AG10803 (cell line): ENCODE measurements at places on chromosomes 12 and 14.

DNA sequence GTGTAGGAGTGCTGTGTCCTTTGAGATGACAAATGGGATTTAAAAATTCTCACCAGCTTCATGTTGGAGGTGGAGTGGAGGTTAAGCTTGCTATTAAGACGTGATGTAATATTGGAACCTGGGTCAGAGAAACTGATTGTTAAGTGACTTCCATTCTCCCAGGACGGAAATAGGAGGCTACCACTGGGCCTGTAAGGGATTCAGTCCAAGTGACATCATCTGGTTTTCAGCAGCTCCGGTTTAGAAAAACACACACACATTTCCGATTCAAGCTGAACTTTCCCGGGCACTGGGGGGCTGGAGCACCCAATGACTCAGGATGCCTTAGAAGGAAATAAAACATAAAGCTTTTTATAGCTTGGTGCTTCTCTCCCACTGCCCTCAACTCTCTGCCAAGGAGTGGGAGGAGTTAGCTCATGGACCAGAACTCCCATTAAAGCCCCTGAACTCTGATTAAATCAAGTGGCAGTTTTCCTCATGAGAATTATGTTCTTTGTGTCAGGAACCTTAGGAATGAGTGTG lies 12.4 kb downstream of the CALM1 start:
- DNase-seq = peak; percentile 91

GRCh38 chr12:107779077-107779831 lies 4.8 kb downstream of the ASCL4 start:
- no peak for DNase-seq

DNA sequence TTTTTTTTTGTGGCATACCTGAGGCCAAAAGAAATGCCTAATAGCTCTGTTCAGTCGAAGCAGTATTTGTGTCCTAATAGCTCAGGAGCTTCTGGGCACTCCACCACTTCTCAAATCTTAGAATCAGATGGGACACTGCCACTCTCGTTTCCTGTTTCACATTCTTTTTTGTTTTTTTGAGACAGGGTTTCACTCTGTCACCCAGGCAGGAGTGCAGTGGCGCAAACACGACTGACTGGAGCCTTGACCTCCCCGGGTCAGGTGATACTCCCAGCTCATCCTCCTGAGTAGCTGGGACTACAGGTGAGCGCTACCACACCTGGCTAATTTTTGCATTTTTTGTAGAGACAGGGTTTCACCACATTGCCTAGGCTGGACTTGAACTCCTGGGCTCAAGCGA lies 52.7 kb downstream of the SPPL3 start:
- no peak for DNase-seq

DNA sequence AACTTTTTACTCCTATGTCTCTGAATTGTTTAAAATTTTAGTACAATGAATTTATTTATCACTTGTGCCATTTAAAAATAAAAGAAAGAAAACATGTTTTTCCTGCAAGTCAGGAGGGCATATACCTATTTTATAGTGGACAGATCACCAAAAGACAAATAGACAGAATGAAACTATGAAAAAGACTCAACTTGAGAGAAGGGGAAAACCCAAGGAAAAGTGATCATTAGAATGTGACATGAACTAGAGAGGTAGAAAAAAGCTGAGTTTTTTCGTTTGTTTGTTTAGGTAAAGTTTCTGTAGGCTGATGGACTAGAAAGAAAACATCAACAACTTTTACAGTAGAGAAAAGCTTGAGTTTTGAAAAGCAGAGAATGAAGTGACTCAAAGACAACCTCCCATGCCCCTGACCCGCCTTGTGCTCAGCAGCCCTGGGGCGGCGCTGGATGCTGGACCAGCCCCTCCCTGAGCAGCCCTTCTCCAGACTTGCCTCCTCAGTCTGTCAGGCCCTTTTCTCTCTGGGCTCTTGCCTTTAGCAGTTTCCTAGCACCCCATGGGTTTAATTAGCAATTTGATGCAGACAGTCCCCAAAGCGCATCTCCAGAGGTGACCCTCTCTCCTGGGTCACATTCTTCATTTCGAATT lies 95.1 kb upstream of the ARID2 start:
- DNase-seq = no peak

- no peak for DNase-seq
These were observed 7.4 kb downstream of the AAAS start for GRCh38 chr12:53313996-53314395.

DNA sequence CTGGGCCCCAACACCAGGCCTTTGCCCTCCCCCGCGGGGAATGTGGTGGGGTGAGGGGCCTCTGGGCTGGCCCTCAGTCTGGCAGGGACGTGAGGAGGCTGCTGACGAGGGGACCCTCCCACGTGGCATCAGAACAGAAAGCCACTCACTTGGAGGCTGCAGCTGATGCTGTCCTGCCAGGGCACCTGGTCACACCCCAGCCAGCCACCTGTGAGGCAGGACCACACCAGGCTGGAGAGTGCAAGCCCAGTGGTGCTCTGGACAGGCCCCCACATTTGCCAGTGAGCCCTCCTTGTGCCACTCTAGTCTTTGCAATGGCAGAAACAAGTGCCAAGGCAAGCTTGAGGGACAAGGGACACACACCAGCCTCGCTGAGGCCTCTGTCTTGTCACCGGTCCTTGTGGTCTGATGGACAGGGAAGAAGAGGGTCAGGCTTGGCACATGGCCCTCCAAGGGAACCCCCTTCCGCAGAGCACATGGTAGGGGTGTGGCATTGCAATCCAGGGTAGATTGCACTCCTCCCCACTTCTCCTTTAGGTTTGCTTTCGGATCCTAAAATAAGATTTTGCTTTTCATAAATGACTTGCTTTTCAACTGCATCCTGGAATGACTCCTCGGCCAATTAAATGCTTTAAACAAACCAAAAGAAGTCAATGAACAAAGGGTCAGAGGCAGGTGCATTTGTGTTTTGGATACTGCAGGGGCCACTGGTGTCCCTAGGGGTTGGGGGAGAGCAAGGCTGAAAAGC lies 53.7 kb downstream of the CCDC88C start:
- no peak for DNase-seq

DNA sequence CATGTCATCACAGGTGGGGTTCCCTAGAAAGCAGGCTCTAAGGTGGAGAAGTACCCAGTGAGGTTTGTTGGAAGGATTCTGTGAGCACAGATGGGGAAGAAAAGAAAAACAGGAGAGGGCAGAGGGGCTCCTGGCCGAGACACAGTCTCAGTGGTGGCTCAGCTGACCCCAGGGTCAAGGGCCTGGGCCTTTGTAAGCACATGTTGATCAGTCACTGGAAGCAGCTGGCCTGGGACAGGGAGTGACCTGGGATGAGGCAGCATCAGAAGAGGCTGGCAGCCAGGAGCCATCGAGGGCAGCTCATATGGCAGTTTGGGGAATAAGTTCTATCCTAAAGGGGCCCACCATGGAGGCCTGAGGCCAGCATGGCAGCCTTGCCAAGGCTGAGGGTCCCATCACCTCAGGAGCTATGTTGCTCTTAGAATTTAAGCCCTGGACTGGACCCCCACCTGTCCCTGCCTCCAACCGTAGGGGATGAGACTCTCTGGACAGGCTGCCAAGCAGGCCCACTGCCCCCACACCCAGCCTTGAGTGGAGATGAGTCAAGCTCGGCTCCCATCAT lies 6.3 kb upstream of the TMEM179 start:
- DNase-seq = no peak

GRCh38 chr12:128381946-128382345 lies 115.0 kb downstream of the TMEM132C start:
- no peak for DNase-seq

DNA sequence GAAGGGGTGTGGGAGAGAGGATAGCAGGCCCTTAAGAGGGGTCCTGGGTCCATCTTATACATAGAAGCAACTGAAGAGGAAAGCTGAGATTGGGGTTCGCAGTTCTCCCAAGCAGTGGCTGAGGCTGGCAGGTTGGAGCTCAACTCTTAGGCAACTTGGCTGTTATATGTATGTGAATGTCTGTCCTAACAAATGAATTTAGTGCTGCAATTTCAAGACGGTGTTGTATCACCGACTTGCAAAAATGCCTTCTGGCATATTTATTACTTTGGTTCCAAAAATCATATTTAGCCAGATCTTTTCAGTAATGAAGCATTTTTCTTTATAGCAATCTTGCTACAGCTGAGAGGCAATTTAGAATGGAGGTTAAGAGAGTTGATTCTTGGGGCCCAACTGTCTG lies 148.3 kb downstream of the AKAP6 start:
- peak; percentile 59 for DNase-seq

- no peak for DNase-seq
These were observed 203.6 kb downstream of the DPF3 start for GRCh38 chr14:72690324-72690723.

DNA sequence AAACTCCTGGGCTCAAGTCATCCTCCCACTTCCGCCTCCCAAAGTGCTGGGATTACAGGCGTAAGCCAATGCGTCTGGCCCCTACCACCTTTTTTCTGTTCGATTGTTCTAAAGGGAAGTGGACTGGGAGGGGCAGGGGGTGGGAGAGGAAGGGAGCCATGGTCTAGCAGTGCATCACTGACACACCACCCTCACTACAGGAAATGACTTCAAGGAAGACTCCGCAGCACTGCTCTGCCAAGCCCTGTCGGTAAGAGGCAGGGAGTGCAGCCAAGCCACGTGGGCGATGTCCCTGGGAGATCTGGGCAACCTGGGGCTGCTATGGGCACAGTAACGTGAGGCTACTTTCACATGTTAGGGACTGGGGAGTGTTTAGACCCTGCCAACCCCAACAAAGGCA lies 18.0 kb downstream of the LRRC74A start:
- DNase-seq = peak; percentile 12

DNA sequence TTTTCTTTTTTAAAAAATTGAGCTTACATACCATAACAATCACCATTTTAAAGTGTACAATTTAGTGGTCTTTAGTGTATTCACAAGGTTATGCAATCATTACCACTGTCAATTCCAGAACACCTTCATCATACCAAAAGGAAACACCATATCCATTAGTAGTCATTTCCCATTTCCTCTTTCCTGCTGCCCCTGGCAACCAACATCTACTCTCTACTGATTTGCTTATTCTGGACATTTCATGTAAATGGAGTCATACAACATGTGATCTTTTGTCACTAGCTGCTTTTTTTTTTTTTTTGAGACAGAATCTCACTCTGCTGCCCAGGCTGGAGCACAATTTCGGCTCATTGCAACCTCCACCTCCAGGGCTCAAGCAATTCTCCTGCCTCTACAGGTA lies 66.8 kb upstream of the CFL2 start:
- DNase-seq = peak; percentile 85

DNA sequence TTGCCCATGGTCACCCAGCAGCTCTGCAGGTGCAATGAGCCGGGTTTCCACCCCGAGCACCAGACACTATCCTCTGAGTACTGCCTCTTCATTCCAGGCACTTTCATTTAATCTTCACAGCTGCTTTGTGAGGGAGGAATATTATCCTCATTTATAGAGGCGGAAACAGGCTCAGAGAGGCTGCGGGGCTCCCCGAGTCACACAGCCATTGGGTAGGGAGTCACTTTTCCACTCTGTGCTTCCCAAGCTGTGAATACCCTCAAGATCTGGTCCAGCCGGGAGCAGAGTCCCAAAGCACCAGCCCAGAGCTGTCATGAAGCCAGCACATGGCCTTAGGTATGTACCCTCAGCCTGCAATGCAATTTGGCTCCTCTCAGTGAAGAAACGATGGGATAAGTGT lies 51.7 kb upstream of the RIN3 start:
- DNase-seq = no peak

- DNase-seq = no peak
These were observed 15.2 kb downstream of the SLC7A8 start for GRCh38 chr14:23168246-23168645.

GRCh38 chr14:89507926-89508460 lies 91.0 kb upstream of the FOXN3 start:
- DNase-seq = peak; percentile 25

DNA sequence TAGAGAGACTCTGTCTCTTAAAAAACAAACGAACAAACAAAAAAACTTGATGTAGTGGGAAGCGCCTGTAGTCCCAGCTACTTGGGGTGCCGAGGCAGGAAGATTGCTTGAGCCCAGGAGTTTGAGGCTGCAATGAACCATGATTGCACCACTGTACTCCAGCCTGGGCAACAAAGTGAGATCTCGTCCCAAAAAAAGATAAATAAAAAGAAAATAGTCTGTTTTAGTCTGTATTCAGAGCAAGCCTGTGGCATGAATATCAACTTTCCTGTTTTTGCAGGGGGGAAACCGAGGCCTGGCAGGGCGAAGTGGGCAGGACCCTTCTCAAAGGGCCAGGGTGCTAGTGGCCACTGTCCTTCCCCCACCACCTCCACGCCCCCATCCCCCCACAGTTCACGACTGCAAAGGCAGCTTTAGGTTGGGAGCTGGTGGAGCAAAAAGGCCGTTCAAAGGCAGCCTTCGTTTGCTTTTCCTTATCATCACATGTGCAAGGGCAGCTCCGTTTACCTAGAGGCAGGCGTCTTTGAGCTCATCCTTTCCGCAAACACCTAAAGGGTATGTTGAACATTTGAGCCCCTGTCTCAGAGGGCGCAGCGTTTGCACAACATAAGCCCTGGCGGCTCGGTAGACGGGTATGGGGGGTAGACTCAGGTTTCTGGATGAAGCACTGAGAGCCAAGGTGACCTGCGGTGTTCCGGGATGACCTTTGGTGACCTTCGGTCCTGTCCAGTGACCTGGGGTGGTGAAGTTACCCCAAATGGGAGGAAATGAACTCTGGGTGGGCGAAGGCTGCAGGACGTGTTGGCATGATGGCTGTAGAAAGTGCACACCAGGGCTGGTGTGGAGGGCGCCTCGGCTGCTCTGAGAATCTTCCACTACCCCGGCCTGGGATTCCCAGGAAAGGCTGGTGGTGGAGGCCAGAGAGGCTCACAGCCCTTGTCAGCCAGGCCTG lies 8.7 kb upstream of the MEG3 start:
- no peak for DNase-seq

DNA sequence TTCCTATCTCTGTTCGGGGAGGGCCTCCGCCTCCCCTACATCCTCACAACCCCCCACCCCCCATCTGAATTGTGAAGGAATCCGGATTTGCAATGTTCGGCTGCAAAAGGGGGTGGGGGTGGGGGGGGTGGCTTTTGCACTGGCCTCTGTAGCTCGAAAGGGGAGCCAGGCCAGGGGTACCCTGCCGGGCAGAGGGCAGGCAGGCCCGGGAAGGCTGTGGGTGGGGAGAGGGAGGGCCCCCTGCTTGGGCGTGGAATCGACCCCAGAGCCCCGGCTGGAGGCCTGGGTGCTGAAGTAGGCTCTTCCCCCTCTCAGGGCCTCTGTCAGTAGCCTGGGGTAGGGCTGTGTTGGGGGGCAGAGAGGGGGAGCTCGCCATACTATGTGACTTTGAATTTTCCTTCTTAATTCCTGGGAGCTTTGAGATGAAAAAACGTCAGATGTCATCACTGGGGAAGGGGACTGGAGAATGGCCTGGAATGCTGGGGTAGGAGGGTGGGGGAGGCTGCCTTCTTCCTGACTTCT lies 1.1 kb downstream of the LRP1 start:
- DNase-seq = peak; percentile 60

DNA sequence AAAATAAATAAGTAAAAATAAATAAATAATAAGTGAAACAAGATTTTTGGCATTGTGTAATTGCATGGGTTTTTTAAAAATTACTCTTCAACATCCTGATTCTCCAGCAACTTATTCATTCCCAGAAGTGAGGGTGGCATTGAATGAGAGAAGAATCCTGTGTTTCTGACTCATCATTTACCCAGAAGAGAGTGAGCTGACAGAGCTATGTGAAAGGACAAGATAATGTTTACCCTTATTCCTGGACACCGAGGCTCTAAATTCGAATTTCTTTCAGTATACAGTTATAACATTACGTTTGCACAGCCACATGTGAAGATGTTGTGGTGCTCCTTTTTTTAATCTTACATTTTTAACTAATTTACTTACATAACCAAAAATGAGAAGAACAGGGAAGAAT lies 36.4 kb downstream of the BBS10 start:
- DNase-seq = peak; percentile 63
